H9 (cell line): ENCODE measurements at places on chromosomes 3 and 15. TPM values are rescaled to one million over a fixed set of nuclear protein-coding genes. Genes with fewer than 3 reads are reported as not detected.

DNA sequence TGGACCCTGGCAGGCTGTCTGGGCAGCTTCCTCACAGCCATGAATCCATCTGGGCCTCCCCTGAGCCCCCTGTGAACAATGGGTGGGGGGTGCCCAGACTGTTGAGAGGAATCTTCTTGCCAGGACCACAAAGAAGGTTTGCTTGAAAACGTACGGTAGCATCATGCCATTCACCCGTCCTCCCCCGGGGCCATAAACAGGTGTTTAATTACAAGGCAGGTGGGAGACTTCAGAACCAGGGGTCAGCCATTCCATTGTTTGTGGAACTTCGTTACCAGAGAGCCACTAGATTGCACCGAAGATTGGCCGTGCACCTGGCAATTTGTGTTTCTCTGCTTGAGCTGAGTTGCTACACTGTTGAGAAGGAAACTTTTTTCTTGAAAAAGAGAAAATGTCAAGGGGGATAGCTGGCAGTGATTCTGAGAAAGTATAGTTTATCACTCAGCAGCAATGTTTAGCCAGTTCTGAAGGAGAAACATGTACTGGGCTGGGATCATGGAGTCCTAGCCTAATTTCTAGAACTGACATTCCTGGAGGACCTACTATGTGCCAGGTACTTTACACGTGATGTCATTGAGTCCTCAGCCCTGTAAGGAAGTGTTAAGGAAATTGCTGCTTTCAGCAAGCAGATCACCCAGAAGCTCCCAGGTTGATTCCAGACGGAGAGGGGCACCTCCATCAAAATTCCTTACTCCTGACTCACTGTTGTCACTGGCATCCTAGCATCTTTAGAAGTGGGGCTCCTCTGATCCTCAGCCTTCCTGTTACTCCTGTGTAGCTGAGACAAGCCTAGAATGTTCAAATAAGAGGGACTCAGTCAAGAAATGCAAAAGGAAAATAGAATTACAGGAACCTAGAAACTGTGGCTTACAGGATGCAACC, 103.8 kb upstream of the UBE2E1 start:
- peak; percentile 52 for DNase-seq
- H3K4me3 ChIP-seq, result no peak overlapping the region
- no peaks in the 10 kb centered on the region for H3K36me3 ChIP-seq
- H3K27ac ChIP-seq, result no peak overlapping the region

DNA sequence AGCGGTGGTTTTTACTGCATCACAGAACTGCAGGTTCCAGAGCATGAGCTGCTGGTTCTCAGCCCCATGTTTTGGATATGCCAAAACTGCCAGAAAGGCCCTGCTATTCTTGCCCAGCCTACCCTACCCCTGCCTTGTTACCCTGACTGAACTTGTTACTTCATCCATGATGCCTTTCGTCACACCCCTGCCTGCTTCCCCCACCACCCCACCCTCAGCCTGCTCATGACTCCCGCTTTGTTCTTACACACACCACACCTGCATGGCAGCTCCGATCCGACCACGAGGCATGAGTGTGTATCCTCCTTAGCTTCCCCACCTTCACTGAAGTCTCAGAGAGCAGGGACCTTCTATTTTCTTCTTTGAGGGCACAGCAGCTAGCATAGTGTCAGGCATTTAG, 5.1 kb upstream of the TM4SF1 start:
- H3K4me3 ChIP-seq, result no peak overlapping the region
- H3K4me1 ChIP-seq, result no peaks in the 10 kb centered on the region
- H3K36me3 ChIP-seq, result peaks cover 23% of the 10 kb centered on the region
- no peaks in the 10 kb centered on the region for H3K27me3 ChIP-seq
- no peak overlapping the region for H3K27ac ChIP-seq

Gene IL20RB
- 1.5 TPM in 2 replicates for total RNA-seq

Gene TMCO5A
- not detected in 2 replicates for total RNA-seq

DNA sequence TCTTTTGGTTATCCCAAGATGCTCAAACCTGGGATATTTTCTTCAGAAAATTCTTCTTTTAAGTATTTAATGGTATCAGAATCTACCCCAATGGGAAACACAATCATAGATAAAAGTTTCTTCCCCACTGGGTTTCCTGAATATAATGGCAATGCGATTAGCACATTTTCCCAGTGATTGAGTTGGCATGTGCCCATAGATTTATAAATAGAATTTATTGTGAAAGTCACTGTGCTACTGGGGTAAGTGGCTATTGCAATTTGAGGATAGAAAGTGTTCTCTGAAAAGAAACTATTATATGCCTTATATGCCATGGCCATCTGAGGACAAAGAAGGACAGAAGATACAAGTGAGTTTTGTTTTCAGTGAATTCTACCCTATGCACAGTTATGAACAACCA, 99.0 kb upstream of the RBMS3 start:
- H3K4me3 ChIP-seq, result no peak overlapping the region
- no peaks in the 10 kb centered on the region for H3K27me3 ChIP-seq
- H3K36me3 ChIP-seq, result no peaks in the 10 kb centered on the region
- no peak overlapping the region for H3K27ac ChIP-seq
- DNase-seq, result no peak

DNA sequence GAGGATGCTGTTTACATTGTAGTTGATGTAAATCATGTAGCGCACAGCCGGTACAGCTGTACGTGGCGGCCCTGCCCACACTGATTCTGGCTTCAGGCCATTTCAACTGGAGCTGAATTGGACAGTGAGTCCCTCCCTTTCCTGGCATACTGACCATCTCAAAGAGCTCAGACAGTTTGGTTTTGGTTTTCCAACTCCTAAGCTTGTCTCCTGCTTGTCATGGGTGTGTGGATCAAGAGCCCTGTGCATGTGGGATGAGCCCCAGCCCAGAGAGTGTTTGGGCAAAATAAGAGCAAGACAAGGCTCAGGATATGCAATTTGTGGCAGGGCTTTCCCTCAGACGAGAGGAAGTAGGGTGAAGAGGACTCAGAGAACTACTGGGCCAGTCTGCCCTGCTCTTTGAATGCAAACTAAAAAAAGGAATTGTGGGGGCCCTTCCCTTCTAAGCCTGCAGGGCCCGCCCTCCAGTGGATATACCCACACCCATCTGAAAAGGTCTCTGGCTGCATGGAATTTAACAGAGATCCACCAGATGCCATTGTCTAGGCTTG, 13.3 kb downstream of the ITGA11 start:
- peaks cover 5% of the 10 kb centered on the region; the same call in 1 of the 2 replicates for H3K4me1 ChIP-seq
- H3K4me3 ChIP-seq, result no peak overlapping the region
- no peaks in the 10 kb centered on the region for H3K36me3 ChIP-seq
- DNase-seq, result no peak
- H3K27me3 ChIP-seq, result no peaks in the 10 kb centered on the region
- no peak overlapping the region for H3K27ac ChIP-seq

DNA sequence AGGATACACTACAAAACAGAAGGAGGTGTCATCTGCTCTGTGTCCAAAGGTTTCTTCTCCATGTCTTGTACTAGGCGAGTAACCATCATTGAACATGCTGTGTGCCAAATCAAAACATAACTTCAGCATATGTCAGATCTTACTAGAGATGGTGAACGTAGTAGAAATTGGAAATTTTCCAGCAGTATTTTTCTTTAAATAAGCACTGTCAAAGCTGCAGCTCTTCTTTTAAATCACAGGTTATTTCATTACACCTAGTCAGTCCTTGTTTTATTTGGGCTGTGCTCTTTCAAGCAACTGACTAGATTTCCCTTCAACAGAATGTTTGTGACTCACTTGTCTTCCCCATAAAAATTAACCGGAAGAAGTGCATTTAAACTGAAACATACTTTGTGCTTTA, 46.5 kb downstream of the MSL2 start:
- H3K36me3 ChIP-seq, result peaks cover 14% of the 10 kb centered on the region; the same call in 2 of the 3 replicates
- H3K27ac ChIP-seq, result no peak overlapping the region
- no peaks in the 10 kb centered on the region for H3K4me1 ChIP-seq
- H3K4me3 ChIP-seq, result no peak overlapping the region
- no peak for DNase-seq

DNA sequence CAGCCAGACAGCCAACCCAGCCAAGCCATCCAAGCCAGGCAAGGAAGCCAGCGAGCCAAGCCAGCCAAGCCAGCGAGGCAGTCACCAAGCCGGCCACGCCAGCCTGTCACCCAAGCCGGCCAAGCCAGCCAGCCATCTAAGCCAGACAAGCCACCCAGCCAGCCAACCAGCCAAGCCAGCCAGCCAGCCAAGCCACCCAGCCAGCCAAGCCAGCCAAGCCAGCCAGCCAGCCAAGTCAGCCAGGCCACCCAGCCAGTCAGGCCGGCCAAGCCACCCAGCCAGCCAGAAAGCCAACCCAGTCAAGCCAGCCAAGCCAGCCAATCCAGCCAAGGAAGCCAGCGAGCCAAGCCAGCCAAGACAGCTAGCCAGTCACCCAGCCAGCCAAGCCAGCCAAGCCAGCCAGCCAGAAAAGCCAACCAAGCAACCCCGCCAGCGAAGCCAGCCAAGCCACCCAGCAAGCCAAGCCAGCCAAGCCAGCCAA, 201.2 kb downstream of the GOLGA6L6 start:
- peak; percentile 74 for DNase-seq
- H3K4me1 ChIP-seq, result no peaks in the 10 kb centered on the region
- H3K36me3 ChIP-seq, result peaks cover 8% of the 10 kb centered on the region
- no peak overlapping the region for H3K4me3 ChIP-seq
- no peak overlapping the region for H3K27ac ChIP-seq
- no peaks in the 10 kb centered on the region for H3K27me3 ChIP-seq

DNA sequence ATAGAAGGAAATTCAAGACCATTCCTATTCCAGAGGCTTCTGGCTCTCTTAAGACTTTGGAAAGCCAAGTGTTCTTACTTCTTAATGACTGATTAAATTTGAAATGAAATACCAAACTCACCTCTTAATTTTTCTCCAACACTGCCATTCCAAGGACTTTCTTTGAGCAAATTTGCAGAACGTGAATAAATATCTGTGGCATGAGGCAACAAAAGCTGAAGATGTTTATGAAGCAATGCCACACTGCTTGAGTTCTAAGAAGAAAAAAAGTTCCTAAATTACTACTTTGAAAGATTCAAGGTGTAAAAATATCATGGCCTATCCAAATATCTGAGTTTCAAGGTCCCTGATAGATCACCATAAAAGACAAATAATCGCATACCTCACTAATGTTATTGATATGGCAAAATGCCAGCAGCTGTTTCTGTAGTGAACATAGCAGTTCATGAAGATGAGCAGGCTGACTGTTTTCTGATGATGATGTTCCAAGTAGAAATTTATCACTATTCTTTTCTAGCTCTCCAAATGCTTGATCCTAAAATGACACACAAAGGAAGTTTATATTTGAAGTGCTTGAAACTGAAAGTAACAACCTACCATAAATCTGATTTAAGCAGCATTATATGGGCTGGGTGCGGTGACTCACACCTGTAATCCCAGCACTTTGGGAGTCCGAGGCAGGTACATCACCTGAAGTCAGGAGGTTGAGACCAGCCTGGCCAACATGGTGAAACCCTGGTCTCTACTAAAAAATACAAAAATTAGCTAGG, 104.4 kb downstream of the HERC1 start:
- H3K27me3 ChIP-seq, result no peaks in the 10 kb centered on the region
- no peak for DNase-seq
- no peak overlapping the region for H3K27ac ChIP-seq

DNA sequence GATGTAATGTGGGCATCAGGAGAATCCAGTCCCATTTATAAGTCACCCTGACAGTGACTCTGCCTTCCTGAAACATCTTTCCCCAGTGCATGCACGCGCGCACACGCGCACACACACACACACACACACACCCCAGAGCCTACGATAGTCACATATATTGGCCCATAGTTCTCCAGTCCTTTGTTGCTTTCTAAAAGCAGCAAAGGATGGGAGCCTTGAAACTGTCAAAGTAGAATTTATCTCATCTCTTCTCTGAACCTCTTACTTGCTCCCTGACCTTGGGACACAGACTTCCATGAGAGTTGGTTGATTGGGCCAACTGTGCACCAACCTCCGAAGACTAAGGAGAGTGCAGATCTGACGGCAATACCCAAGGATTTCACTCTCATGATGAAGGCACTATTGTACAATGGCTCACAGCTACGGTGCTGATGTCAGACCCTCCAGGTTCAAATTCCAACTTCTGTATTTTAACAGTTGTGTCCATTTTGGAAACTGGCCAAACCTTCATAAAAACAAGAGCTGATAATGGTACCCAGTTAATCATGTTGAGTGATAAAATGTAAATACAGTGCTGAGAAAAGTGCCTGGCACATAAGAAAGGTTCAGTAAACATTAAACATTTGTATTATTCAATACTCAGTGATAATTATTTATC, 8.3 kb downstream of the CPA3 start:
- no peaks in the 10 kb centered on the region for H3K36me3 ChIP-seq
- no peak overlapping the region for H3K27ac ChIP-seq
- H3K4me3 ChIP-seq, result no peak overlapping the region
- DNase-seq, result no peak
- no peaks in the 10 kb centered on the region for H3K27me3 ChIP-seq

DNA sequence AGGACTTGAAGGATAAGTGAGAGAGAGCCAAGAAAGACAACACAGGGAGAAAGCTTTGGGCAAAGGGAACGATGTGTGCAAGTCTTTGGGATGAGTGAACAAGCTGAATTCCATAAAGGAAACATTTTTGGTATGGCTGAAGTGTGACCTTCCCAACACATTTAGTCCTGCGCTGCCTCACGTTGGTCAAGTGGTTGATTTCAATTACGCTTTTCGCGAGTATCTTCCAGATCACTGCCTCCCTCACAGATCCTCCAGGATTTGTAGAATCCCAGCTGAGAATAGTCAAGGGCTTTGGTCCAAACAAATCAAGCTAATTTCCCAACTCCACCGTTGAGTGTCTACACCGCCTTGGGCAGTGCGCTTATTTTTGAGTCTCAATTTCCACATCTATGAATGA, 338.4 kb upstream of the ADAMTS9 start:
- no peak for DNase-seq
- H3K36me3 ChIP-seq, result no peaks in the 10 kb centered on the region; the same call in 2 of the 3 replicates

- no peaks in the 10 kb centered on the region for H3K36me3 ChIP-seq
- H3K27me3 ChIP-seq, result peaks cover 88% of the 10 kb centered on the region
- 0 out of 2 replicates have a peak, but pooled peaks cover 2% of the 10 kb centered on the region for H3K4me1 ChIP-seq
- DNase-seq, result peak; percentile 51
- peak overlapping the region; percentile 63 for H3K4me3 ChIP-seq
- no peak overlapping the region for H3K27ac ChIP-seq
Measured at GRCh38 chr3:137764563-137765309, 621 bp downstream of the SOX14 start.

GRCh38 chr3:135325726-135326235, 530.7 kb downstream of the EPHB1 start:
- no peaks in the 10 kb centered on the region for H3K27me3 ChIP-seq
- DNase-seq, result no peak
- H3K4me3 ChIP-seq, result no peak overlapping the region
- H3K27ac ChIP-seq, result no peak overlapping the region
- H3K4me1 ChIP-seq, result no peaks in the 10 kb centered on the region
- no peaks in the 10 kb centered on the region for H3K36me3 ChIP-seq

GRCh38 chr3:186683979-186684378, 18.2 kb downstream of the HRG start:
- no peak for DNase-seq
- H3K27me3 ChIP-seq, result no peaks in the 10 kb centered on the region
- no peaks in the 10 kb centered on the region for H3K4me1 ChIP-seq
- peaks cover 10% of the 10 kb centered on the region for H3K36me3 ChIP-seq

Gene UBA7
- total RNA-seq, result 0.85 and 1.0 TPM in 2 replicates
